Putamen (tissue), 1 donor: ENCODE measurements at places on chromosomes 5 and 9.
A peak's percentile ranks its signal among the peaks of the same experiment; 100 is the strongest.

DNA sequence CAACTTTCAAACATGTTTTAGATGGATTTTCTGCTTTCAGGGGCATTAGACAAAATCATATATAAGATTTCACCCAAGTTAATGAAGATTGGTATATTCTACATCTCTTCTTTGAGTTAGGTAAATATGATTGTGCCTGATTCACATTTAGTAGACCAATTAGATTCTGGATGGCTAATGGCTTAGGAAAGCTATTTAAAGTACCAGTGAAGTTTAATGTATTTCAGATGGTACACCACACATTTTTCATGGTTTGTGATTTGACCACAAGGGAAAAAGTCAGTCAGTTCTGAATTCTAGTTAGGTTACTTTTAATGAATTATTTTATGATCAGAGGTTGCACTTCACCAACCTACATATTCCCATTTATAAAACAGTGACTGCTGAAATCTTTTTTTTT is 409.7 kb downstream of the ADGRV1 start:
- DNase-seq, result no peak

- DNase-seq, result no peak
Measured at GRCh38 chr5:139140591-139141071, 57.5 kb downstream of the SIL1 start.

GRCh38 chr5:66814146-66814991 is 218.2 kb downstream of the MAST4 start:
- DNase-seq, result peak; percentile 31

GRCh38 chr5:3729631-3730030 is 134.0 kb downstream of the IRX1 start:
- no peak for DNase-seq

GRCh38 chr9:7735311-7735710 is 64.3 kb downstream of the DMAC1 start:
- no peak for DNase-seq
